A549 treated with Mapracorat at 1 μM for 4 hours (cell line): ENCODE measurements at places on chromosomes 11 and 22. TPM values are rescaled to one million over a fixed set of nuclear protein-coding genes. Genes with fewer than 3 reads are reported as not detected.

SERPINH1 gene
- total RNA-seq = 65.1 to 94.8 TPM (median 90.6 TPM) in 5 replicates

INSC gene
- total RNA-seq = 0.06 to 0.17 TPM in 2 of 5 replicates, not detected in the others

CHRM1 gene
- 0.06 to 0.21 TPM (median 0.10 TPM) in 5 replicates for total RNA-seq

SYT13 gene
- 5.8 to 6.6 TPM (median 5.9 TPM) in 5 replicates for total RNA-seq

SOX10 gene
- not detected in 5 replicates for total RNA-seq

TREH gene
- total RNA-seq = not detected in 5 replicates
